ENCODE measurements at places on chromosomes 3 and 15. TPM values are rescaled to one million over a fixed set of nuclear protein-coding genes. Genes with fewer than 3 reads are reported as not detected.

GRCh38 chr15:78033864-78034263 lies 43.6 kb downstream of the TBC1D2B start:
- DNase-seq = peak; percentile 47

- DNase-seq = no peak
These were observed 41.4 kb downstream of the ABTB1 start for GRCh38 chr3:127714125-127714571.

Gene ZNF35
- total RNA-seq = 1.1 TPM

Gene SAMMSON
- not detected for total RNA-seq

DNA sequence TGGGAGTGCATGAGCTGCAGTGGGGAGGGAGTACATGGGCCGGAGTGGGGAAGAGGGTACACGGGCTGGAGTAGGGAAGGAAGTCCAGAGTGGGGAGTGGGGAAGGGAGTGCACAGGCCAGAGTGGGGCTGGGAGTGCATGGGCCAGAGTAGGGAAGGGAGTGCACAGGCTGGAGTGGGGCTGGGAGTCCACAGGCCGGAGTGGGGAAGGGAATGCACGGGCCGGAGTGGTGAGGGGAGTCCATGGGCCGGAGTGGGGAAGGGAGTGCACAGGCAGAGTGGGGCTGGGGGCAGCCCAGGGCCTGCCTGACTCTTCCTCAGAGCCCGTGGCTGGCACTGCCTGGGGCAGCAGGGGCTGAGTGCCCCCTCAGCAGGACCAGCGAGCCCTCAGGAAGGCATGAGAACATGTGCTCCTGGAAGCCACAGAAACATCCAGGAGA lies 40.7 kb downstream of the KLF15 start:
- no peak for DNase-seq

DNA sequence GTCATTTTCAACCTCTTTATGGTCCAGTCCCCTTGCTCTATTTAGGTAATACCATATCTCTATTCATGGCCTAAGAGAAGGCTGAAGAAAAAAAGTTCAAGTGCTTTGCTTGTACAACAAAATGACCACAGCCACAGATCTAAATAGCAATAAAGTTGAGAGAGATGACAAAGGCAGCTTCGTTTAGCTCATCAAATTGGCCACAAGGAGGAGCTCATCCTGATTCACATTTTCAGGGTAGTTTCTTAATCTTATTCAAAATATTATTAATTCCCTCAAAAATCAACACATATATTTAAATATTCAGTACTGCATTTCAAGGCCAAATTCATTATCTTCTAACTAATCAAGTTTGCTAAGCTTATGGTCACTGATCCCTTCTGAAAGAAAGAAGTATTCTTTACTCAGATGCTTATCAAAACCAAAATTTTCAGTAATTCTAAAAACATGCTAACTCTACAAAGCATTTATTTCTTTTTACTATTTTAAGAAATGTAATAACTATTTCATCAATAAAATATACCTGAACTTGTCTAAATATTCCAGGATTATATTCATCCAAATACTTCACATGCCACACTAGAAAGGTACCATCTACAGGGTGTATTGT lies 85.5 kb downstream of the DMXL2 start:
- DNase-seq = no peak

- no peak for DNase-seq
These were observed 1106.4 kb downstream of the SI start for GRCh38 chr3:163971861-163972260.

DNA sequence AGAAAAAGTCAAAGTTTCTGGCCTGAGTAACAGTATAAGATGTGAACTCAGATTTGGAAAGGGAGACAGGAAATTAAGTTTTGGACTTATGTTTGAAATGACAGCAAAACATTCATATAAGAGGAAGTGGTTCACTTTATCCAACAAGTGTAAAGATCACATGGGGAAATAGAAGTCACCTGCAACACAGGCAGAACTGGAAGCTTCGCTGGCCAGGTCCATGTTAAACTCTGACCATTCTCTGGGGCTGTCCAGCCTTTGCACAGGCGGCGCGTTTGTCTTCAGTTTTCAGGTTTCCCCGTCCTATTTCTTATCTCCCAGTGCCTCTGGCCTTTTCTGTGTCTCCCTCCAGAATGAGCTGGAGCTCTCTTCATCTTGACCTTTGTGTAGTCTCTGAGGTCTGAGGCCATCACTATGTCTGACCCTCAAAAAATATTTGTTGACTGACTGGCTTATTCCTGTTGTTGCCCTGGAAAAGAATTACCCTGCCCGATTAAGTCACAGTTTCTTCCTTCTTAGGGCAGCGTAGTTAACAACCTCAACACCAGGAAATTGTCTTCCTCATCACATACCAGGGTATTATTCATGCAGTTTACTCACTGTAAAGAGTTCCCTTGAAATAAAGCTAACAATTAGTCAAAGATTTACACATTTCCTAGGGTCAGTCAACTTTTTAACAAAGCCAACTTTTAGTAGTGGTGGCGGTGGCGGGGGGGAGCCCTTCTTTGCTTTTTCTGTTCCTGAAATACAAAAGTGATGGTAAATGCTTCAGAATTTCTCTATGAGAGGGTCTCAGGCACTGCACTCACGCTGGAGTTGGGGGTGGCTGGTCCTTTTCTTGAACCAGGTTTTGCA lies 959 bp upstream of the RASA2 start:
- peak; percentile 39 for DNase-seq
